ENCODE measurements at places on chromosomes 11 and 22.
A peak's percentile ranks its signal among the peaks of the same experiment; 100 is the strongest.

DNA sequence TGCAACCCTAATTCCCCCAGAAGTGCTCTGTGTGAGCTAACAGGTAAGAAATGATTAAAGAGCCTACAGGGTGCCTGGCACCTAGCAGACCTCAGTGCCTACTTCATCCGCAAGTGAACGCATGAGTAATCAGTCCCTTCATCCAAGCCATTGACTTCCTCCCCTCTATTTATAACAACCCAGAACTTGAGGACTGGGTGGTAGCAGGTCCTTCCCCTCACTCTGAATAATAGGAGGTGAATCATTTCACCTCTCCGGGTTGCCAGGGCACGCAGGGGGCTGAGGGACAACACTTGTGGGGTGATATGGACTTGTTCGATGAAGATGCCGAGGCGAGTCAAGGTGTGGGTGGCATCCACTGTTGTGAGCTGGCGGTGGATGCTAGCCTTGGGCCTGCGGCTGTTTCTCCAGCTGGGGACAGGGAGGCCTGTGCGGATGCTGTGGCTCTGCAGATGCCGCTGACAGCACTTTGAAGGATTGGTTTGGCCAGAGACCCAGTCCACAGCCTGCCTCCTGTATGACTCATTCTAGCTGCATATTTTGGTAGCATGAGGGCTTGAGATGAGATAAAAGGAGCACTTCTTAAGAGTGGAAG, 11.7 kb upstream of the SORL1-AS1 start:
- DNase-seq, result peak; percentile 73

DNA sequence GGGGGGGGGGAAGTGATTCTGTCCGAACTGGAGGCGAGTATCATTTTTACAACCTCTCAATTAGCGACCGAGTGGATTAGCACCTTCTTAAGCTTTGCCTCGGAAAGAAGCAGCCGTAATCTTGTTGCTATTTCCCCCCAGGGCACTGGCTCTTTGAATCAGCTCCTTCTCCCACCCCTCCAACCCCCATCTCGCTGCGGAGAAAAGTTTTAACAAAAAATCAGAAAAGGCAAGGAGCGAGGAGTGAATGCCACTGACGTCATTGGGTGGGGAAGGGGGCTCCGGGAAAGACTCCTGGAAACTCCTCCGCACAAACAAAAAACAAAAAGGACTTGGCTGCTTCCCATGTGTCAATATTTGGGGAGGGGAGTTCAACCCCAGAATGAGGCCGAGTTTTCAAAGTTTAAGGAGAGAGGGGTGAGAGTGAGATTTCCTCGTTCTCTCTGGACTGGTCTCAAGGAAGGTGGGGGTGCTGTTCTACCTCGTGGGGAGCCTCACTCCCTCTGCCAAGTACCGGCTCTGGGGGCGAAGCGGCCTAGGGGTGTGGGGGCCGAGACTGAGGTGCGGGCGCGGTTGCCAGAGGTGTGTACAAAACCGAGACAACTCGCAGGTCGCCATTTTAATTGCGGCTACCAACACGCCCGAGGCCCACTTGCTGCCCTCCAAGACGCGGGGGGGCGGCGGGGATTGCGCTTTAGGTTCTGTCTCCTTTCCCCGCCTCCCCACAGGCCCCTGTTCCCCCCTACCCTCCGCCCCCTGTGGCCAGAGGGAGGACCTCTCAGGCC, 2.5 kb upstream of the PAX6 start:
- no peak for DNase-seq

DNA sequence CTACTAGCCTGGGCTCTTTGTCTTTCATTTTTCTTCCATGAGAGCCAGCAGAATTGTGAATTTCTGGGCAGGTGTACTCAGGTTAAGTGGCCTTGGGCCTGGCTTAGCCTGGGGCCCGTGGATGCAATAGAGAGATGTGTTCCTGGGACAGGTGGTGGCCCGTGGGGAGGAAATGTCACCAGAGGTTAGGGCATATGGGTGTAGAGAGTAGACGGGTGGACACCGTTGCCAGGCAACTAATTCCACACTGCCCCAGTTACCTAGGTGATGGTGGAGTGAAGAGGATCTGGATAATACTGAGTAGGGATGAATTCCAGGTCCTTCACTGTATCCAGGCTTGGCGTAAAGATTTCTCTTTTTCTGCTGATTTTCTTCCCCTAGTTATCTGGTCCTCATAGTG, 175.0 kb downstream of the INSC start:
- DNase-seq, result no peak

DNA sequence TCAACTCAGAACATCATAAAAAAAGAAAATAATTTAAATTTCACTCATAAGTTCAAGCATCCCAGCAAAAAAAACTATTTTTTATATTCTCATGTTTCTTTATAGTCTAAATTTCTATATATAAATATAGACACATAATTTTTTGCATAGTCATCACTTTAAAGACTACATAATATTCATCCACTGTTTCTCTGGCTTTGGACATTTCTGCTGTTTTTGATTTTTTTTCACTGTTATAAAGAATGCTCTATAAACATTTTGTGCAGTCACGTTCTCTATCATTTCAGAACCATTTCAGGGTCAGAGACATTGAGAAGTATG, 59.7 kb upstream of the CLPB start:
- no peak for DNase-seq

DNA sequence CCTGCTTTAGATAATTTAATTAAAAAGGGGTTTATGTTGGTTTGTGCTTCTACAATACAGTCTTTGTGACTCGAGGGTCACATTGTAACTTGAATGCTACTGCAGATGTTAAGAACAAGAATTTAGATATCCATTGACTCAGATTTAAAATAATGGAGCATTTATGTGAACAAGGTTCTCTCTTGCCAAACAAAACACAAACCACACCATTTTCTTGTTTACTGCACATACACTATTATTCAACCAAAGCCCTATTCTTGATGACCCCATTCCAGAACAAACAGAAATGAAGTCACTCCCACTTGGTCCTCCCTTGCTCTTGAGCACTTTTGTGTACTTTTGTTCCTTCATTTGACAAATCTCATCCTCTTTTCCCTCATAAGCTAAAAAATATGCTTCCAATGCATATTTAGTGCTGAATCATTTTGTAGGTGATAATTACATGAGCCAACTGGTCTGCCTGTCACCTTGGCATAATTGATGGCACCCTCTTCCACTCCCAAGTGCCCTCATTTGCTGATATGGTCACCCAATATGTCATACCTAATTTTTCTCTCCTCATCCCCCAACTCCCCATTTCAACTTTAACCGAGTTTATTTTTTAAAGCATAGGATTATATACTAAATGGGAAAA, 2.8 kb downstream of the C11orf71 start:
- no peak for DNase-seq

DNA sequence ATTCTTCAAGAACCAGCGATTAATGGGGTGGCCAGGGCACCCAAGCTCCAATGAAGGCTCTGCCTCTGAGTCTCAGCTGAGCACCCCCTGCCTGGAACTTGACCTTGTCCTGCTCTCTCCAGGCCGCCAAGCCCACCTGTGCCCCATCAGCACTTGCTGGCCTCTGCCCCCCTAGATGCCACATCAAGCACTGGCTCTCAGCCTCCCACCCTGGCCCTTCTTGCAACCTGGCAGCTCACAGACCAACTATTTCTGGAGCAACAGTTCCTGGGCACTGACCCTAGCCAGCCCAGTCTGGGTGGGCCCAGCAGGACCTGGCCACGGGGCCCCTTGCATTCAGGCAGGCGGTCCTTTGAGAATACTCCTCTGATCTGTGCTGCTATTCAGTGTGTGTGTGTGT, 98.8 kb upstream of the PITPNB start:
- no peak for DNase-seq

GRCh38 chr11:122209619-122210366, 93.8 kb upstream of the BLID start:
- no peak for DNase-seq

DNA sequence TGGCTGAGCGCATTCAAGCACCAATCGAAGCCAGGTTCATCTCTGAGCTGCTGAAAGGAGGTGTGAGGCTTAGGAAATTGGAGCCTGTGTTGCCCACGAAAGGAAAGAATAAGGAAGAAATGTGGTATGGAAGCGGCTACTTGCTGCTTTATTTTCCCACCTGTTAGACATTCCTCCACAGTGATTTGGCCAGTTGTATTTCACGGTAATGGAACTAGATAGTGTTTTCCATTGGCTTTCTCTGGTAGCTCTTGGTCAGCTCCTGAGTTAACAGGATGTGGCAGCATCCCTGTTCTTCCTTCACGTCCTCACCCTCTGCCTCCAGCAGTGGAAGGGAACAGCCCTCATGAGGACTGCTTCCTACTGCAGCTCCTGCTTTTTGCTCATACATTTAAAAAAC, 44.7 kb downstream of the BID start:
- no peak for DNase-seq

DNA sequence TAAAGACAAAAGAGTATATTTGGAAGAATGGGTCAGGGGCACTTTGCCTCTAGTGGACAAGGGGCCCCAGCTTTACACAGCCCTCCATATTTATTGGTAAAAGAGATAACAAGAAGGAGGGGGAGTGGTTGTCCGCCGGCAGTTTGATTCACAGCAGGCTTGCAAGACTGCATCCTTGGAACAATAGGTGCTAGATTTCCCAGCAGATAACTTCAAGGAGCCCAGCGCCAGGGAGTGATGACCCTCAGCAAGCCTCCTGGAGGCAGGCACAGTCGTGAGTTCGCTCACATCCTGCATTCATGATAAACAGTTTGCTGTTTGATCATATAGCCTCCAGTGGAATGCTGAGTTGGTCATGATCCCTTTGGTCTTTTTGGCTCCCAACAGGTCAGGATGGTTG, 67.8 kb upstream of the INCENP start:
- DNase-seq, result no peak

GRCh38 chr11:64130618-64131017, 35.3 kb downstream of the MACROD1 start:
- no peak for DNase-seq

- DNase-seq, result no peak
Measured at GRCh38 chr11:76641905-76642304, 28.6 kb downstream of the LRRC32 start.

- DNase-seq, result no peak
Measured at GRCh38 chr22:47376901-47377505, 614.6 kb downstream of the TBC1D22A start.

- DNase-seq, result no peak
Measured at GRCh38 chr11:7670641-7671040, 2.7 kb downstream of the CYB5R2 start.

GRCh38 chr22:42856179-42856864, 751 bp downstream of the ARFGAP3 start:
- DNase-seq, result peak; percentile 60

- DNase-seq, result no peak
Measured at GRCh38 chr11:122383186-122383585, 267.2 kb upstream of the BLID start.

DNA sequence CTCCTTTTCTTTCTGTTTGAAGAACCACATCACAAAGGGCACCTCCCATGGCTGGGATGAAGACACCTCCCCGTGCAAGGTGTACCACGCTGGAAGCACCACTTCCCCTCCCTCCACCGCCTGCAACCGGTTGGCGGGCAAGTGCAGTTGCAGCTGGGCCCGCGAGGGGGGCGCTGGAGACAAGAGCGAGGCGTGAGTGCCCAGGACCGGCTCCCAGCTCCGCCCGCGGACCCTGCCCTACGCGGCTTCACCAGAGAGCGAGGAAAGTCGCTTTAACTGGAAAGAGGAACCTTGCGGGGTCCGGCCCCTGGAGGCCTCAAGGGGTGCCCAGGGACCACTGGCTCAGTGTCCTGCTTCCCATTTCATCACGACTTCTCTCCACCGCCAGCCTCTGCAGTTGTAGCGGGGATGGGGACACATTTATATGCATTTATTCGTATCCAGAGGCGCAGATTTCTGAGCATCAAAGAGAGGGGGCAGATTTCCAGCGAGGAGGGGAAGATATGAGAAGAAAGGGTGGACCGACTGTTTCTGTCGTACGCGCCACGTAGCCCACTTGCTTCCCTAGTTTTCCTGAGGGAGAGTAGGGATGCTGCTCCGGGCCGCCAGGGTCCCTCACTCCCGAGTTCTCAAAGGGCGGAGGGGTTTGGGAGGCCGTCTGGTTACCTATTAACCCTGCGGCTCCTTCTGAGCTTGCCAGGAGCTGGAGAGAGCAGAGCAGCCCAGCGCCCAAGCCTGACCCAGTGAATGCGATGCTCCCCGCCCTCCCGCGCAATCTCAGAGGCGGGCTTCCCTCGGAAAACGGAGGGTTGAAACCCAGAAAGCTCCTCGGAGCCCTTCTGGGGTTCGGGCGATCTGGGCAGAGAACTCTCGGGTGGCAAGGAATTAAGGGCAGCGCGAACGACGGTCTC, 3.5 kb downstream of the ESAM start:
- DNase-seq, result peak; percentile 56

DNA sequence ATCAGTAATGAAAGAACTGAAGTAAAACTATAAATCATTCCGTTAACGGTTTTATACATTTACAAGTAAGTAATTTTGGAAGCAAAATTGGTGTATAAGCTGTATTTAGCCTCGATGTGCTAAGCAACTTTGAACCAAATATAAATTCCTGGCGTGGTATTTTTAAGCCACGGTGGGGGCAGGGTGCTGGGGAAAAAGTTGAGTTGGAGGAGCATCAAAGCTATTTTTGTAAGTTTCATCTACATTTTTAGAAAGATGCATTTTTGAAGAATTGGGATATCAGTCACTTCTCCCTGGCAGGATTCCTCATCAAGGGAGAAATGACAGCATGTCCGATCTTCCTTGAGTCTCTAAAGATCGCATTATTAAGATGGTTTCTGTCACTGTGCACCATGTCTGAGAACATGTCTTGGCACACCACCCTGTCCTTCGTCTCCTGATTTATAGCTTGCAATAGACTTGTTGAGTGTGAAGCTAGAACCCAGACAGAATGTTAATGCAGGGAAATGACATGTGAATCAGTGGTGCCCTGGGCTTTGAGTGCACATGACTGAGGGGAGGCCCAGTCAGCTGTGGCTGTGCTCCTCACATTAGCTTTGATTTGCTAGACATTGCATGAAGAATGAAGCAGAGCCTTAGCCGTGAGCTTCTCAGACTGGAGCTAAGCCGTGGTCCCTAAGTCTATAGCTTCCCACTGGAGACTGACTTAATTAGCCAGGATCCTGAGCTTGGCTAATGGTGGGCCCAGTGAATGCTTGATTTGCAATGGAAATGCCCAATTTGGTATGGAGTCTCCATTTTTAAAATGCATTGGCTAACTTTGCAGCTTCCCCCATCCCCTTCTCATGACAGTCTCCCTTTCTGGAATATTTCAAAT, 127.0 kb downstream of the COMMD9 start:
- DNase-seq, result no peak

DNA sequence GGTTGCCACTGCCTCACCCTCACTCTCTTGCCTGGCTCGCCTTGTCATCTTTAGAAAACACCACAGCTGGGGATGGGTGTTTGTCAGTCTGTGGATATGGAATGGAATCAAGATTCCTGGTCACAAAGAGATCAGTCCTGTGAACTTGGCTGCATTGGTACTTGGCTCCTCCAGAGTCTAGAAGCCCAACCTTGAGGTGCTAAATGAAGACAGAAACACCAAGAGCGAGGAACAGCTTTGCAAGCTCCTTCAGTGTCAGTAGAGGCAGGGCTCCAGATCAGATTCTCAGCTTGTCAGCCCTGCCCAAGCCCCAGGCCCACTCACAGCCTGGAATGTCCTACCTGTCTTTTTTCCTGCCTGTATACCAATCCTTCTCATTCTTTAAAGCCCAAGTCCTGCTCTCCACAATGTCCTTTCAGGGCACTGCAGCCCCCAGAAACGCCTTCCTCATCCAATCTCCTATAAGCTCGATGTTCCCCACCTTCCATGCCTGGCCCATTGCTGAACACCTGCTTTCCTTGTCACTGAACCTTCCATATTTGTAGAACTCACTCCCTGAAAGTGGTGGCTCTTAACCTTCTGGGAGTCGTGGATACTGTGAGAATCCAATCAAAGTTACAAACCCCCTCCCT, 188.9 kb downstream of the BCR start:
- DNase-seq, result no peak

Data from activated CD4-positive, alpha-beta T cell treated with anti-CD3 and anti-CD28 coated beads for 4 hours (primary cell).